ENCODE measurements at places on chromosomes 3 and 15.

DNA sequence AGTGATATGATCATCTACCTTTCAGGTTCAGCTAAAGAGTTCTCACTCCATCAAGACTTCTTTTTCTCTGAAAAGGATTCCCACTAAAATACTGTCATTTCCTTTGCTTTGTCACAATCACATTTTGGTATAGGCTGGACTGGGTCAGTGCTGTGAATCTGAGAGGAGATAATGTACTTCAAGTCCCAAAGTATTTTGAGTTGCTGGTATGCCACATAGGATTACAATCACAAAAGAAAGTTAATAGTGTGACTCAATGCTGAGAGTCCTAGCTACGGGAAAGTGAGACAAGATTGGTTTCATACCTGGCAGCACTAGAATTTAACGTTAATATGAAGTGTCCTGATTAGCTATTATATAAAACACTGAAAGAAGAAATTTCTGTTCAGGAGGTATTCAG lies 1073.5 kb downstream of the FHIT start:
- no peak for DNase-seq

DNA sequence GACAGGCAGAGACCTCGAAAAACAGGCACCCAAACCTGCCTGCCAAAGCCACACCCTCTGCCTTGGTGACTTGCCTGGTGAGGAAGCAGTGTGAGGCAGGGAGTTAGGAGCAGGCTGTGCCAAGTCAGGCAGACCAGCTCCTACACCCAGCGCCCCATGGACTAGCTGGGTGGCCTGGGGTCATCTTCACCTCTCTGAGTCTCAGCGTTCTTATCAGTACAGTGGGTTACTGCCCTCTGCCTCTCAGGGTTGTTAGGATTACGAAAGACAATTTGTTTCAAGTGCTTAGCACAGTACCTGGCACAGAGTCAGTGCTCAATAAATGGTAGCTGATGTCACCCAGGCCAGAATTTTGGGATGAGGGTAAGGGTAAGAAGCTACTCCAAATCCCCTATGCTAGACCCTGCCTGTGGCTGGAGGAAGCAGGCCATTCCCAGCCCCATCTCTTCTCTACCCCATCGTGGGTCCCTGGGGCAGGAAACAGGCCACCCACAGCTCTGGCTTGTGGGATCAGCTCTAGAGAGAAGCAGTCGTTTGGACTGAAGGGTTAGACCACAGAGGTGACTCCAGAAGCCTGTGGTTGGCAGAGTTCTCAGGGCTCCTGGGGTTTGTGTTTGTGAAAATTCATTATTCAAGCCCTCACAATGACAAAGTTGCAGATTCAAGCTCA lies 10.1 kb downstream of the SLC51B start:
- DNase-seq = peak; percentile 16

- DNase-seq = no peak
Observed at GRCh38 chr15:76930831-76931396, 635 bp upstream of the RCN2 start.

DNA sequence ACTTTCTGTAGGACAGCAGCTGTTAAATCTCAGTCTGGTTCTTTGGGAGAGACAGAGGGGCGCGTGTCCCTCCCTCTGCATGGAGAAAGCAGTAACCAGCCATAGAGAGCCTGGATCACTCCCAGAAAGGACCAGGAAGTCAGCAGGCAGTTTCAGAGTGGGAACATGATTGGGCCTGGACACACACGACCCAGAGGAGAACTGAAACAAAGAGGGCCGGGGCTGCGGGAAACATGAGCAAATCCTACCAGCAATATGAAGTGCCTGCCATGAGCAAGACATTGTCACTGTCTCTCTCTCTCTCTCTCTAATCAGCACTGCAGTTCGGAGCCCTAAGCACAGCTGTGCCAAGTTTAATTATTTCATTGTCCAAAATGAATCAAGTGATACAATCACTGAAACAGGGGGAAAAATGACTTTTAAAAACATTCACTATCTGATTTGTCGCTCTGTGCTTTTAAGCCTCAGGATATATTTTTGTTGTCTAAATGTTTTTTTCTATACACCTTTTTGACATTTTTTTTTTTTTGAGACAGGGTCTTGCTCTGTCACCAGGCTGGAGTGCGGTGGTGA lies 17.6 kb downstream of the MUC13 start:
- no peak for DNase-seq

- DNase-seq = no peak
Observed at GRCh38 chr15:31458596-31459399, 132.2 kb downstream of the KLF13 start.

- no peak for DNase-seq
Observed at GRCh38 chr15:101528108-101528916, 38.8 kb upstream of the PCSK6 start.

DNA sequence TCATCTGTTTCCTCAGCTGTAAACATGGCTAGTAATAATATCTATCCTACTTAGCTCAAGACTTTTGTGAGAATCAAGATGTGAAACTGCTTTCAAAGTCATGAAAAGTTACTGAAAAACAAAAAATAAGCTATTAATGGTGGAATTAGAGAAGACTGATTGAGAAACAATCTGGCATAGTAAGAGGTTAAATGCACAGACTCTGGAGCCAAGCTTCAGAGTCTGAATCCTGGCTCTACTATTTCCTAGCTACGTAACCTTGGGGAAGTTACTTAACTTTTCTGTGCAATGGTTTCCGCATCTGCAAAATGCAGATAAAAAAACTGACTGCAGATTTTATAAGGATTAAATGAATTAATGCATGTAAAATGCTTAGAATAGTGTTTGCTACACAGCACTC lies 28.8 kb downstream of the LRRFIP2 start:
- DNase-seq = no peak

GRCh38 chr3:107978131-107979055 lies 112.4 kb downstream of the CD47 start:
- no peak for DNase-seq

DNA sequence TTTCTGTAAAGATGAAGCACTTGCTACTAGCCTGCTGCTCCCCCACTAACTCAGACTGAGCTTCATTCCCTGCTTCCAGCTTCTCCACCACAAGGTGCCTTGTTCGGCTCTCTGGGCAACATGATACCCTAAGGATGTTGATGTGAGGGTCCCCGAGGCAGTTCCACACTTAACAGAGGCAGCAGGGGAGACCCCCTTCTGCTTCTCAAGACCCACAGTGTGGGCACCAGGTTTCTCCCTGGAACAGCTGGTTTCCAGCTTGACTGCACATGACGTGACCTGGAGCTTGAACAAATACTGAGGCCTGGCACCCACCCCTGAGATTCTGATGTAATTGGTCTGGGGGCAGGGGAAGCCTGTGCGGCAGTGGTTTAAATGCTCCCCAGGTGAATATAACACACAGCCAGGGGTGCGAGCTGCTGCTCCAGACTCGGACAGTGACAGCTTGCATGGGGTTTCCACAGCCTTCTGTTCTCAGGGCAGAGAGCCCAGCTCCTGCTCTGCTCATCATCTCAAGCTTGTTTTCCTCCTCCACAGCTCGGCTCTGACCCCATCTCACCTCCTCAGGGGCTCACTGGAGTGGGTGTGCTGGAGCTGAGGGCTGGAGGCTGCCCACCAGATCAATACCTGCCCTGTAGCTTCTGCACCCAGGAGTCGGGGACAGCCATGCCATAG lies 95.0 kb upstream of the HACD2 start:
- no peak for DNase-seq

- DNase-seq = peak; percentile 81
Observed at GRCh38 chr3:172564499-172564898, 41.3 kb upstream of the TNFSF10 start.

- peak; percentile 65 for DNase-seq
Observed at GRCh38 chr3:162338514-162338913, 841.9 kb downstream of the OTOL1 start.
